Gastroesophageal sphincter (tissue), 4 donors: ENCODE measurements at places on chromosomes 16 and 17.

- ATAC-seq: no peak
Measured at GRCh38 chr17:4309897-4310296, 46.1 kb upstream of the ANKFY1 start.

DNA sequence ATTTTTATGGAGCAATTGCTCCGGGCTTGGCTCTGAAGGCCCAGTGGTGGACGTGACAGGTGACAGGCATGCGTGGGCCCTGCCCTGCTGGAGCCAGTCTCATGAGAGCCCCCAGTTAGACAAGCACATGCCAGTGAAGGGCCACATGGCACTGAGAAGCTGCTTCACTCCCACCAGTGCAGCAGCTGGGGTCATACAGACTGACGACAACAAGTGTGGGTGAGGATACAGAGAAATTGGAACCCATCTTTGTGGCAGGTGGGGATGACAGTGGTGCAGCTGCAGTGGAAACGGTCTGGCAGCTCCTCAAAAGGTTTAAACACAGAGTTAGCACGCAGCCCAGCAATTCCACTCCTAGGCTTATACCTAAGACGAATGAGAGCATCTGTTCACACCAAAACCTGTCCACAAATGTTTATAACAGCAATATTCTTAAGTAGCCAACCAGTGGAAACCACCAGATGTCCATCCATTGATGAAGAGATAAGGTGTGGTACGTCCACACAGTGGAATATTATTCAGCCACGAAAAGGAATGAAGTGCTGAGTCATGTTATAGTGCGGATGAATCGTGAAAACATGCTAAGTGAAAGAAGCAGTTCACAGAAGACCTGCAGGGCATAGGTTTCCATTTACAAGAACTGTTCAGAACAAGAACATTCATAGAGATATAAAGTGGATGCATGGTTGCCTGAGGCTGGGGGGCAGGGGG lies 12.5 kb upstream of the CIBAR2 start:
- no peak for ATAC-seq

DNA sequence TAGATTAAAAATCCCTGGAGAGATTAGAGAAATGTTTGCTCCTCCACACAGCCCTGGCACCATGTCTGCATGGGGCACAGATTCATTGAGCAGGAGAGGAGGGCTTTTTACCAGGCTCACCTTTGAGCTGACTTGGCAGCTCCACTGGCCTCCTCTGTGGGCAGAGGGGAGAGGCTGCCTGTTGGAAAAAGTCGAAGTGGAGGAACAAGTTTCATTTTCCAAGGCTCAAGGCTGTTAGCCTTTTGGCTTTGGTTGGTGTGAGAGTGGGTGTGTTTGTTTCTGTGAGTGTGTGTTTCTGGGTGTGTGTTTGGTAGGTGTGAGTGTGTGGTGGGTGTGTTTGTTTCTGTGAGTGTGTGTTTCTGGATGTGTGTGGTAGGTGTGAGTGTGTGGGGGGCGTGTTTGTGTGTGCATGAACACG lies 5.6 kb downstream of the TMEM238L start:
- ATAC-seq: no peak

DNA sequence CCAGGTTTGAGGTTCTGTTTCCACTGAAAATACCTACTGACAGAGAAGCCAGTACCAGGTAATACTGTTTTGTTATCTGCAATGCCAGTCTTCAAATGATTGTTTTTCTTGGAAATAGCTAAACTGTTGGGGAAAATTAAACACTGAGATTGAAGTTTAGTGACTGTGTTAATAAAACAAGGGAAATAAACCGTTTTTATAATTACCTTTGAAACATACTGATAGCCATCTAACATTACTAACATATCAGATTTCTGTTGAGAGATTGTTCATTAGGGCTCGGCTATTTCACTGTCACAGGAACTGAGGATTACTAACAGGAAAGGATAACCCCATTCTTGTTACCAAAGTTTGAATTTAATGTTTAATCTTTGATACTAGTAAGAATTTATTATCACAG lies 42.1 kb downstream of the CYB5B start:
- no peak for ATAC-seq

DNA sequence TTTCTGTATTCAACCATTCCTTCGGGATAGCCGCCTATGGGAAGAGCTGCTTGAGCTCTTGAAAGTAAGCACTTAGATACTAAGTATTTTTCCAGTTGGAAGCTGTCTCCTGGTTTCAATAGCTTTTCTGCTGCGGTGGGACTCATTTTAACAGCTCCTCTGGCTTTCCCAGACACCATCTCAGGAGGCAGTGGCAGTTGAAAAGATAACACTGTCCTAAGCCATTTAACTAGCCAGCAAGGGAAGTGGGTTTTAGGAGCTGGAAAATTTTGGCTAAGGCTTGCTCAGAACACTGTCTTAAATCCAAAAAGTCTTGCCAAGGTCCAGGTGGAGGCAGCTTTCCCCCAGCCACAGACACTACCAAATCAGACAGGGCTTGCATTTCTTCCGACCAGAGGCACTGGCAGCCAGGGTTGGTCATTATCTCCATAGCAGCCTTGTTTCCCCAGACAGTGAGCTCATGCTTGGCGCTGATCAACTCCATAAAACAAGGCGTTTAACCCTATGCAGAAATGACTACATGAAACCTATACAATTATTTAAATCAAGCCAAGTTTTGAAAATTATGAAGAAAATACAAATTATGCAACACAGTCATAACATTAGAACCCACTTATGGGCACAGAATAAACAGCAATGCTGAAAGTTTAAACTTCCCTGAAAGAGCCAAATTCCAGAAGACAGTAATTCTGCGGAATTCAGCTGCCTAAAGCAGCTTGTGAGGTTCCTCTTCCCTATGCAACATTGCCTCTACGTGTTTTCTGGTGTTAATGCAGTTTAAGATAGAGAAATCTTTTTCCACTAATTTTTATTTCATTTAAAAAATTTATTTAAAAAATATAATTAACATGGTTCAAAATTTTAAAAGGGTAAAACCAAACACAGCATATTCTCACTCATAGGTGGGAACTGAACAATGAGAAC lies 25.0 kb downstream of the GABARAPL2 start:
- ATAC-seq: peak; percentile 79

- ATAC-seq: no peak
Measured at GRCh38 chr16:50684823-50685461, 3.8 kb upstream of the SNX20 start.

DNA sequence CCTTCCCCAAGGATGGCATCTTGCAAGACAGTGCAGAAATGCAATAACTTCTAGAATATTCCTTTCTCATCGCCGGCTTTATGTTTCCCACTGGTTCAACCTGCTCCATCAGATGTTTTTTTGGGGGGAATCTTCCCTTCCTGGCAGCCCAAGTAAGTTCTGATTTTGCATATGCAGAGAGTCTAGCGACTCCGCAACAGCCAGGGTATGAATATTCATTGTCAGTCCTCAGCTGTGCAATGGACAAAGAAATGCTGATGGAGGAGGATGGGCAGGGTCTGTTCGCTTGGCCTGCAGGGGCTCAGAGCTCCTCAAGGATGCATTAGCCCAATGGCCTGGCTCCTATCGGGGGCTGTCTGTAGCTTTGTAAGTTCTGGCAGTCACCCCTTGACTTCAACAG lies 358.8 kb upstream of the CCL2 start:
- ATAC-seq: no peak

GRCh38 chr17:61302953-61303816 lies 96.5 kb upstream of the TBX2 start:
- peak; percentile 40 for ATAC-seq

DNA sequence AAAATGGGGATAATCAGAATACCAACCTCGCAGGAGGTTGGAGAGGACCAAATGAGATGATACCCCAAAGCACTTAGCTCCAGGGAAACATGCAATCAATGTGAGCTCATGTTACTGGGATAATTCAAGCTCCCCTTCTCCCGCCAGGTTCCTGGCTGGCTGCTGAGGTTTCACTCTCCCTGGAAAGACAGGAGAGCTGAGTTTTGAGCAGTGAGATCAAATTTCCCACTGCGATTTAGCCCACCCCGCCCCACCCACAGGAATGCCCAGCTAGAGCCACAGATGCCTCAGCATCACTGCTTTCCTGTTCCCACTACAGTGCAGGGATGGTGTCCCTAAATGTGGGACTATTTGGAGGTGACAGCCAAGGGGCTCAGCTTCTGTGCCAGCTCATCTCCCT lies 56.7 kb downstream of the ZNF423 start:
- no peak for ATAC-seq

- no peak for ATAC-seq
Measured at GRCh38 chr16:1119766-1120576, 23.9 kb upstream of the C1QTNF8 start.

GRCh38 chr17:62968445-62968923 lies 2.4 kb downstream of the TANC2 start:
- peak; percentile 27 for ATAC-seq

GRCh38 chr17:76353004-76353598 lies 615 bp downstream of the PRPSAP1 start:
- no peak for ATAC-seq

- no peak for ATAC-seq
Measured at GRCh38 chr17:45902892-45903346, 8.6 kb downstream of the MAPT start.

- ATAC-seq: no peak
Measured at GRCh38 chr17:71516149-71516548, 604.7 kb upstream of the SOX9 start.

DNA sequence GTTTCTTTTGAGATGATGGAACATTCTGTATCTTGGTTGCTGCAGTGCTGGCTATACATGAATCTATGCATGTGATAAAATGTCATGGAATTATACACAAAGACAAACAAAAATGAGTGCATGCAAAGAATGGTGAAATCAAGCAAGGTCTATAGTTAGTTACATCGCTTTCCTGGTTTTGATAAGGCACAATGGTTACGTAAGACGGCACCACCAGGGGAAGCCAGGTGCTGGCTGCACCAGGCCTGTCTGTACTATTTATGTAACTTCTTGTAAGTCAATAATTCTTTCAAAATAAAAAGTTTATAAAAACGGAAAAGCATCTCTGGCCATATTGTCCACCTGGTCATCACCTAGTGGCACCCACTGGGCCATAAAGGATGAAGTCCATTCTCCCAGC lies 46.5 kb downstream of the ARHGAP27 start:
- no peak for ATAC-seq

DNA sequence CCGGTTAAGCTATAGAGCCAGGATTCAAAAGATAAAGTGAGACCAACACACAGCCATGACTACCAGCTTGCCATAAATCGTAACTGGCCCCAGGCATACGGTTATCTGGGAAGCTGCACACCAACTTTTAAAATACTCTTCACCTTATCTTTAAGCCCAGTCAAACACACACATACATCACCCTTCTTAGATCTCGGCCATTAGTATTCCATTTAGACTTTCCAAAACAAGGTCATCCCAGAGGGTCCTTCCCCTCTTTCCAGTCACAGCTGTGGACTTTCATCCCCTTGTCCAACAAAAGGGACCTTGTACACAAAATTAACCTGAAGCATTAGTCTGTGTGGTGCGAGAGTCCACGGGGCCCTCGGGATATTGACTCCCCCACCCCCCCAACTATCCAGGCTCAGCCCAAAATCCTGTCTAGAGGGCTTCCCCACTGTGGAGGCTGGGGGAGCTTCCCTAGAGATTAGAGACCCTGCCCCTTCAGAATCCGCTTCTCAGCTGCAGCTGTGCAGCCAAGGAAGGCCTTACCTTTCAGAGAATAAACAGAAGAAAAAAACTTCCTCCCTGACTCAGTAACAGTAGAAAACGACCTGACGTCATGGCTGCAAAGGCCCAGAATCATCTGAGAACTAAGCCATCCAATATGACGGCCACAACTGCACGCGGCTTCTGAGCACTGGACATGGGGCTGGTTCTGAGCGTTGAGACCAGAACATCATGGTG lies 9.9 kb downstream of the ZFHX3 start:
- ATAC-seq: no peak

GRCh38 chr17:40323391-40324381 lies 14.7 kb downstream of the RARA start:
- peak; percentile 40 for ATAC-seq

- ATAC-seq: no peak
Measured at GRCh38 chr16:47657032-47657431, 195.9 kb downstream of the PHKB start.

DNA sequence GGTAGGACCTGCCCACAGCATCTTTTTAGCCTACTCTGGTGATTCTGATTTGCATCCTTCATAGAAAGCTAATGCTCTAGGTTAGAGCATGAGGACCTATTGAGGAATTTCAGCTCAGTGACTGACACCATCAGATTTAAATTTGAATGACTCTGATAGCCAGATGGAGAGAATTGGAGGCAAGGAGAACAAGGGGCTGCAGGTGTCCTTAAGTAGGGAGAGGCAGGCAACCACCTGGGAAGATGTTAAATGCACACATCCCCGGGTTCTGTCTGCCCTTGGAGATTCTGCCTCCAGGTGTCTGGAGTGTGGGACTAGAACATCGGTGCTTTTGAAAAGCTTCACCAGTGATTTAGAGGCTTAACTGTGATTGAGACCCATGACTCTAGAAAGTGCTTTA lies 221.8 kb downstream of the SPECC1 start:
- ATAC-seq: no peak

- ATAC-seq: peak; percentile 26
Measured at GRCh38 chr16:70432723-70433457, 6.0 kb downstream of the ST3GAL2 start.

DNA sequence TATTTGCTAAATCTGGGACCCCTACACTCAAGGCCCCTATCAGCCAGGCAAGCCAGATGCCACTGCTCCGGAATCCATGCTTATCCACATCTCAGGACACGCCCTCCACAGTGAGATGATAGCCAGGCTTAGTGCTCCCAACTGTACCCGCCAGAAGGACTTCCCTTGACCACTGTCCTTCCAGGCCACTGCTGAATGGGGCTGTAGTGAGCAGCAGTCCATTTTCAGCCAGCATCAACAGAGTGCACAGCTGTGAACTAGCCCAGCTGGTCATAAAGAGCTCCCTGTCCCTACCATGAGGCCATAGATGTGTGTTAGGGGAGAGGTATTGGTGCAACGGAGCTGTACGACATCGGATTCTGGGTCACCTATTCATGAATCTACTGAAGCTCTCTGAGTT lies 13.0 kb upstream of the MED9 start:
- no peak for ATAC-seq

DNA sequence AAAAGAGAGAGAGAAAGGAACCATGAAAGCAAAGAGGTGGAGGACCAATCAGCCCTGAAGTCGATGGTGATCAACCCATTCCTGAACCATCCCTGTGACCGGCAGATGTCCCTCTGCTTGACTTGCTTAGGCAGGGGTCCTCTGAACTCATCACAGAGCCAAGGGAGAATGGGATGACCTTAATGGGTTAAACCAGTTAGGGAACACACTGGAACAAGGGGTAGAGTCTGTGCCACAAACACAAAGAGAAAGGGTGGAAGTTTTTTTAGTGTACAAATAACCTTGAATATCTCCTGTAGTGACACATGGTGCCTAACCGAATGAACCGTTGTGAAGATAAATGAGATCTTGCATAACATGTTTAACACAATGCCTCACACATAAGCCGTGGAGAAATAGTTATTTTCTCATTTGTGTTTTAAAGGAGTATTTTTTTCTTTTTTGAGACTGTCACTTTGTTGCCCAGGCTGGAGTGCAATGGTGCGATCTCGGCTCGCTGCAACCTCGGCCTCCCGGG lies 11.2 kb downstream of the NAA60 start:
- no peak for ATAC-seq
